ENCODE measurements at places on chromosomes 3 and 15.

DNA sequence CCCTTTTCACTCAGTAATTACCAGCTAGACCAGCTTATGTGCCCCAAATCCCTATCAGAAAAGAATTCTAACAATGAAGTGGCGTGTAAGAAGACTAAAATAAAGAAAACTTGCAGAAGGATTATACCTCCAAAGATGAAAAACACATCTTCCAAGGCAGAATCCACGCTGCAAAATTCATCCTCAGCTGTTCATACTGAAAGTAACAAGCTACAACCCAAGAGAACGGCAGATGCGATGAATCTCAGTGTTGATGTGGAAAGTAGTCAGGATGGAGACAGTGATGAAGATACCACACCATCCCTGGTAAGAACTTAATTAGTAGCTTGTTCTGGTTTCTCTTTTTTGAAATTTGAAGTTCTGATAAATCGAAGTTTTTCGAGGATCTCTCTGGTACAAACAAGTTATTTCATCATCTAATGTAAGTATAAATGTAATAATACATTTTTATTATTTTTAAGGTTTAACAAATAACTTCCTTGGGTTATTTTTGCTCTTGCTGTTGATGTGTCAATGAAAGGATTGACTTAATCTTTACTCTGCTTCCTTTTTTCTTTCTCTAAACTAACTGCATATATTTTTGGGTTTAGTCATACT, 1.4 kb downstream of the WDR76 start:
- DNase-seq: no peak

DNA sequence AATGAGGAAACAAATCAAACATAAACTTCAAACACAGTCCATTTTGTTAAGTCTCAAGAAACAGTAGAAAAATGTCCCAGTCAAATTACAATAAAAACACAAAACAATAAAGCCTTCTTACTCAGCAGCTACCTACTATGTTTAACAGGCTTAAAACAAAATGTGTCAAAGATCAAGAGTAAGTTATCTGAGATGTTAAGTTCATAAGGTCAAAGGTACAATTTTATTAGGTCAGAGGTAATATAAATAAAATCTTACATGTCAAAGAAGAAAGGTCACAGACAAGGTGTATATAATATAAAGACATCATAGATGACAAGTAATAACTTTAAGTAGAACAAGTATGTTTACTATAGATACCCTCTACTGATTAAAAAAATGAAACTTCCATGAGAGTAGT, 208.3 kb downstream of the SCAPER start:
- no peak for DNase-seq

DNA sequence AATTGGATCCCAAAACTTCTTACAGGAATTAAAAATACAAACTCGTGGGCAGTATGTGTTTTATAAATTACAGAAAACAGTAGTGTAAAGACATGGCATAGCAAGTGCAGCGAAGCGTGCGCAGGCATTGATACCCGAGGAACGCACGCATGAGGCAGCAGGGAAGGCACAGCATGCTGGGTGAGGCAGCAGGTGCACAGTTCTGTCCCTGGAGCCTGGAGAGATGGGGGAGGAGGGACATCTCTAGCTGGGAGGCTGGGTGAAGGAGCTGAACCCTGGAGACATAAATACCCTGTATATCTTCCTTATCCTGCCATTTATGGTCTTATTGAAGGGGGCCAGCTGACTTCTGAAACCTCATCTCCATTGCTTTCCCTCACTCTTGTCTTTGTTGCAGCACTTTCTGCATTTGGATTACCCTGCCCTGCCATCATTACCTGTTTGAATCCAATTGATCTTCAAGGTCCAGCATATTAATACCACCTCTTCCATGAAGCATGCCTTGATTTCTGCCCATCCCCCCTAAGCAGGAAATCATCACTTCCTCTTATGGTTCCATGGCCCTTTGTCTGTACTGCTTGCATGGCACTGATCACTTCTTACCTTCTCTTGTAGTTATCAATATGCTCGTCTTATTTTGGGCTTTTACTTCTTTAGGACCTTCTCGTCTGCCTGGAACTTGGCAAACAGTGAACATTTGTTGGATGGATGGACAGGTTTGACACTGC, 20.5 kb downstream of the LPP start:
- DNase-seq: no peak

GRCh38 chr3:142507241-142507640, 59.4 kb upstream of the XRN1 start:
- no peak for DNase-seq

- no peak for DNase-seq
Observed at GRCh38 chr15:48855501-48856440, 22.2 kb upstream of the EID1 start.

GRCh38 chr3:102068327-102068726, 219.0 kb downstream of the NFKBIZ start:
- no peak for DNase-seq

- no peak for DNase-seq
Observed at GRCh38 chr3:194206320-194206719, 70.4 kb downstream of the HES1 start.

GRCh38 chr15:42282344-42282743, 9.1 kb upstream of the TMEM87A start:
- no peak for DNase-seq

DNA sequence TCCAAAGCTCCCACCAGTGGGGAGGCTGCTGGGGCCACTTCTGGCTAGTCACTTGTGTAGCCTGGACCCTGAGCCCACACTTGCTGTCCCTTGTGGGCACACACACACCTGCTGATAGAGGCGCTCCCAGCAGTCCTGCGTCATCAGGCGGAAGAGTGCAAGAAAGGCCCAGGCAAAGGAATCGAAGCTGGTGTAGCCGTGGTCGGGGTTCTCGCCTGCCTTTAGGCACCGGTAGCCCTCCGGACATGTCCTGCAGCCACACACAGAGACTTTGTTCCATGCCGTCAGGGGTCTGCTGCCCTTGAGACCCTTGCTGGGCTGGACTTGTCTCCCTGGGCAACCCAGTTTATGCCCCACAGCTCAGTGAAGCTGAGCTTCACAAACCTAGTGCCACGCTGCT, 42.9 kb downstream of the SCN5A start:
- no peak for DNase-seq

DNA sequence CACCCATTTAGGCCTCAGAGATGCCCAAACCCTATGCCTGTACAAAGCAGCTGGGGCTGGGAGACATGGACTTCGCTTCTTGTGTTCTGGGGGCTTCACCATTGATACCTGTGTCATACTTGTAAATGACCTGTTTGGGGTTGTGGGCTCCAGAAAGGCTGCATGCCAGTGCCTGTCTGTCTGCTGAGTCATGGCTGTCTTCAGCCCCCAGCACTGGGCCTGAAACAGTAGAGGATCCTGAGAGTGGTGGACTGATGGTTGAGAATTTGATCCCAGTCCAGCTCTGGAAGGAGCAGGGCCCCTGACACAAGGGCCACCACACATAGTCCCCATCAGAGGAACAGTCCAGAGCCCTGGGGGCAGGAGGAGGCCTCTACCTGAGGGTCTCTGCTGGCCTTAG, 24.6 kb upstream of the APEH start:
- DNase-seq: no peak

Measured in iPS DF 6.9 (cell line).